ENCODE measurements at places on chromosomes 5 and 9.

GRCh38 chr5:176646707-176647029, 616 bp upstream of the TSPAN17 start:
- DNase-seq = no peak

DNA sequence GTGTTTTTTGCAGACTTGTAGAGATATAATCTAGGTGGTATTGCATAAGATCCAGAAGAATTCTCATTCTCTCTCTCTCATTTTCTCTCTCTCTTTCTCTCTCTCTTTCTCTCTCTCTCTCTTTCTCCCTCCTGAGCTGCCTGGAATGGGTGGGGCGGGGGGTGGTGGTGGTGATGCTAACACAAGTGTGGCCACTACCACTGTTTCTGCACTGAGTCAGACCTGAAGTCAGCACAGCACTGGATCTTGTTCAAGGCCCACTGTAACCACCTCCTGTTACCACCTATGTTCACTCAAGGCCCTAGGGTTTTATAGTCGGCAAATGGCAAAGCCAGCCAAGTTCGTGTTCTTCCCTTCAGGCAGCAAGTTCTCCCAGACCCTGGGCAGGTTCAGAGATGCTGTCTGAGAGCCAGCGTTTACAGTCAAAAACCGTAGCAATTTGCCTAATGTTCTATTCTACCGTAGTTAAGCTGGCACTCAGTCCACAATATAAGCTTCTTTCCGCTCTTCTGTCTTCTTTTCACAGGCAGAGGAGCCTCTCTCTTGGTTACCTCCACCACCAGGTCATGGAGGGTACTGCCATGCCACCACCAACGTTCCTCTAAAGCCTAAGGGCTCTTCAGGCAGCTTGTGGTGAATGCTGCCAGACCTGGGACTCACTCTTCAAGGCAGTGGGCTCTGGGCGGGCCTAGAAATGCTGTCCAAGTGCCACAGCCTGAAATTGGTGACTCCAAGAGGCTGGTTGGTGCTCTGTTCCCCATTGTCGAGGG, 235.7 kb upstream of the PRR16 start:
- DNase-seq = no peak

GRCh38 chr5:142313682-142314081, 11.1 kb downstream of the SPRY4 start:
- DNase-seq = no peak

- DNase-seq = peak; percentile 74
Measured at GRCh38 chr9:34179213-34180136, 632 bp downstream of the UBAP1 start.

DNA sequence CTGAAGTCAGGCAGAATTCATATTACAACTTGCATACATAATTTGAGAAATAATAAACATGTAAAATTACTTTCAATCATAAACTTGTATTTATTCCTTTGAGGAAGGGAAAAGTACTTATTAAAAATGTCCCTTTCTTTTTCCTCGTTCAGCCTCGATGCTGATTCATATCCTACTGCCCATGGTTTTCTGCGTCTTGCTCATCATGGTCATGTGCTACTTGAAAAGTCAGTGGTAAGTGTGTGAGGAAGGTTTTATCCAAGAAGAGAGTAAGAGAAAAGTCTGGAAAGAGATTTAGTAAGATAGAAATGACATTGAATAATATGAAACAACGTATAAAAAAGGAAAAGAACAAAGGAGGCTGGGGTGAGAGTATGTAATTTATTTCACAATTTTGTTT, 85.9 kb downstream of the OSMR start:
- DNase-seq = no peak

DNA sequence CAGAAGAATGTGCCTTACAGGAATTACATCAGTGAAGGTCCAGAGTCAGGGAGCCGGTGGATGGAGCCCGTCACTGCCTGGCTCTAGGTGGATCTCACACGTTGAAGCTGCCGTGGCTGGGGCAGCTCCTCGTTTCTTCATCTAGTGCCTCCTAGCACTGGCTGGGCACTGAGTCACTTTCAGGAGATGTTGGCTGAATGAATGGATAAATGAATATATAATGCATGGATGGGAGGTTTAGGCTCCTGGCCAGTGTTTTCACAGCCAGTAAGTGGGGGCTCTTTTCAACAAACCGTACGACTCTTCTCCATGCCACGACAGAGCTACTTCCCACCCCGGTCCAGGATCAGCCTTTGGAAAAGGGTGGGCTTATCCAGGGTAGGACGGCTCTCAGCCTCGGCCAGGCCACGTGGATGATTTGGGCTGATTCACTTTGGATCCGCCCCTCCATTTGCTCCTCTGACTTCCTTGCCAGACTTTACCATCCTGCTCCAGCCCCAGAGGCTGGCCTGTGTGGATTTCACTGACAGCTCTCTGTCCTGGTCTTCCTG, 1.3 kb upstream of the SH3PXD2B start:
- DNase-seq = peak; percentile 55

- peak; percentile 90 for DNase-seq
Measured at GRCh38 chr5:16869821-16870796, 66.0 kb downstream of the MYO10 start.

DNA sequence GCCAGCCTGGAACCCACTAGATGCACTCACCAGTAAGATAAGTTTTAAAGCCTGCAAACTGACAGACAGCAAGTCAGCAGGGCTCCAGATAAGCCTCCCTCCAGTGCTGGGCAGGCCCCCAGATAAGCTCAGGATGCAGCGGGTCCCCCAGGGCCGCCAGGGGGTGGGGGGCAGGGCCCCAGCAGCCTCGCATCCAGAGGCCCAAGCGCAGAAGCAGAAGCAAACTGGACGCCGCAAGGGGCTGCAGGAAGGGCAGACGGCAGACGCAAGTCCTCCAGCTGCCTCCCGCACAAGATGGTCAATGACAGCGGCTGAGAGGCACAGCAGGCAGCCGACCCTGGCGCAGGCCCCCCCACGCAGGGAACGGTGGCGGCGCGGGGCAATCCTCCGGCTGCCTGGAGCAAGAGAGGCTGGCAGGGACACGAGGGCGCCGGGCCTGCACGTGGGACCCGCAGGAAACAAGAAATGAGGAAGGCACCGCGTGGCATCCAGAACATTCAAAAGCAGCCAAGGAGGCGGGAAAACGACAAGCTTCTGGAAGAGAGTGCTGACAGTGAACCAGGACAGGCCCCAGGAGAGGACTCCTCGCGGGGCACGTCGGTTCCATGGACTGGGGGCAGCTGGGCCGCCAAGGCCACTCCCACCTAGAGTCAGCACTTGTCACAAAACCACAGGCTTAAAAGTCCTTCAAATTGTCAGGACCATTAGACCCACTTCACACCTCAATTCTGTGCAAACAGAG, 49.8 kb downstream of the ROR2 start:
- DNase-seq = no peak

- no peak for DNase-seq
Measured at GRCh38 chr5:147176422-147176821, 58.4 kb upstream of the STK32A start.

- DNase-seq = no peak
Measured at GRCh38 chr9:117795271-117795670, 91.1 kb downstream of the TLR4 start.

DNA sequence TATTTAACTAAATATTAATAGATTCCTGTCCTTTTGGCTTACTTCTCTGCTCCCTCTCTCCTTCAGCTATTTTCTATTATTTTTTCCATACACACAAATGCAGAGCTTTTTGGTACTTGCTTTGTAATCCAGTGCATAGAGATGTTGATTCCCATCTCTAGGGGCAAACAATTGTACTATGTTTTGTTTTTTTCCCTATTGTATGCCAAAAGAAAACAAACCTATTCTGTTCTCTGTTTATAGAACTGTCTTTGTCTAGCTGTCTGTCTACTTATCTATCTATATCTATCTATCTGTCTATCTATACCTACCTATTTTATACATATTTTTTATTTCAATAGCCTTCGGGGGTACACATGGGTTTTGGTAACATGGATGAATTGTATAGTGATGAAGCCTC, 121.6 kb upstream of the LIFR start:
- no peak for DNase-seq

DNA sequence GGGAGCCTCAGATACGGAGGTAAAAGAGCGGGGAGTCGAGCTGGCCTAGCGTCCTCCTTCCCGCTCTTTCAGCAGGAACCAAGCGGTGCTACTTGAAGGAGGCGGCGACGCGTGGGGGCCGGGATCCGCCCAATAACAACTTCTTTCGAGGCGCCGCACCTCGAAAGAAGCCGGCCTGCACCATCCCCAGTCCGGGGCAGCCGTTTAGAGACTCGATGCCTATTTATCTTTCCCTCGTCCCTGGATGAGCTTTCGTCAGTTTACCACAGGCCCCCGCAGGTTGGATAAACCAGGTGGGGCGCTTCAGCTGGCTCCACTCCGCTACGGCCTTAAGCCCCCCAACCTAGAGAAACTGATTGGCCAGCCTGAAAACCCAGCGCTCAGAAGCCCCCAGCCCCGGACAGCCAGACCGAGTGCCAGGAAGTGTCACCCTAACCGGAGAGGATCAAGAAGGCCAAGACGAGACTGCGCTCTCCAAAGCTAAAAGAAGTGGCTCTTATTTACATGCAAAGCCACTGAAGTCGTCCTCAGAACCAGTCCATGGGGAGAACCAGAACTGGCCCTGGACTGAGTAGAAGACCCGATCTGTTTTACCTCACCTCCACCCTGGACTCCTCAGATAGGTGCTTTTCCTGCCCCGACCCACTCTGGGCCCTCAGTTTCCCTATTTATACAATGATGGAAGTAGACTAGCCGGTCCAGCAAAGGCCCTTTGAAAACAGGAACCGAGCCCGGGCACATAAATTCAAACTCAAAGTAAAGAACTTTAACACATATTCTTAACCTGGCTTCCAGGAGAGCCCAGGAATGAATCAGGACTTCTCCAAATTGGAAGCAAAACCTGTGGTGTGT, 1.4 kb downstream of the HAND1 start:
- DNase-seq = no peak
